Activated CD4-positive, CD25-positive, alpha-beta regulatory T cell (primary cell): ENCODE measurements at places on chromosomes 13 and 19.

- no peak for DNase-seq
Observed at GRCh38 chr13:30991184-30991583, 58.7 kb downstream of the TEX26 start.

GRCh38 chr19:51136851-51137551 is 5.1 kb upstream of the SIGLEC7 start:
- DNase-seq: no peak

DNA sequence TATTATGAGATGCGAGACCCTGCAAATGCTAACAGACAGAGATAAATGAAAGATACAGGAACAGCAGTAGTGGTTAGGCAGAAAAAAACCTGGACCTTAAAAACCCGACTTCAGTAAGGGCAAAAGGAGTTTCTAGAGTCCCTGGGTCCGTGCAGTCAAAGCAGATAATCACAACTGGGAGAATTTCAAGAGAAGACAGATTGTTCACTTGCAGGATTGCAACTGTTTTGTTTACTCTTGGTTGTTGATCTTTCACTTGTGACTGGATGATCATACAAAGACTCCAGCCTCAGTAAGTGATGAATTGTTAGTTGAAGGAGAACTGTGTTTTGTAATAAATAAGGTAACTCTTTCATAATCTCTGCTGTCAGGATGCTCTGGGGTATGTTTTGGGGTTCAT is 135.1 kb downstream of the GPC6 start:
- no peak for DNase-seq

- no peak for DNase-seq
Observed at GRCh38 chr13:29583073-29583785, 12.3 kb downstream of the SLC7A1 start.

GRCh38 chr19:6580313-6580712 is 10.6 kb downstream of the CD70 start:
- DNase-seq: no peak

DNA sequence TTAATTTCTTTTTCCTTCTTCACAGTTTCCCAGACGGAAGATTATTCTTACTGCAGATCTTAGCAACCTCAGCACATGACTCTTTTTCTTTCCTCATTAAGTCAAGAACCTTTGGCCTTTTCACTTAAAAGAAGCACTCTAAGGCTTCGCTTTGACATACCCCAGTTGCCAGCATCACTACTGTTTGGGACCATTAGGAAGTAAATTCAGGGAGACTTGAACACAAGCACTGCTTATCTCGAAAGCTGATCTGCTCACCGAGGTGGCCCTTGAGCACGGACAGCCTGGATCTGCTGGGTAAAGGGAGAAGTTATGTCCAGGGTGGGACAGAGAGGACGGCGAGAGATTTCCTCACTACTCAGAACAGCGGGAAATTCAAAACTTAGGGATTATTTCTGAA is 151.4 kb upstream of the RNF113B start:
- no peak for DNase-seq

DNA sequence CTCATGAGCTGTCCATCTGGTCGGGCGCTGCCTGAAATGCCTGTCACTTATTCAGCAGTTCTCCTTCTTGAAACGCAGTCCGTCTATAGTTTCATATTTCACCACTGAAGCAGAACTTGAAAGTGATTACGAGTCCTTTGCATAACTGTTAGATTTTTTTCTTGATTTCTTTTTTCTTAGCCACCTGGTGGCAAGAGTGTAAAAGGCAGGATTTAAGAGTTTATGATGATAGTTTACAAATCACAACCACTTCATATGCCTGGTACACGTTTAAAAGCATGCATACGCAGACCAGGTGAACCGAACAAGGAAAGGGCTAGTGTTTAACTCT is 45.8 kb downstream of the GGACT start:
- no peak for DNase-seq

DNA sequence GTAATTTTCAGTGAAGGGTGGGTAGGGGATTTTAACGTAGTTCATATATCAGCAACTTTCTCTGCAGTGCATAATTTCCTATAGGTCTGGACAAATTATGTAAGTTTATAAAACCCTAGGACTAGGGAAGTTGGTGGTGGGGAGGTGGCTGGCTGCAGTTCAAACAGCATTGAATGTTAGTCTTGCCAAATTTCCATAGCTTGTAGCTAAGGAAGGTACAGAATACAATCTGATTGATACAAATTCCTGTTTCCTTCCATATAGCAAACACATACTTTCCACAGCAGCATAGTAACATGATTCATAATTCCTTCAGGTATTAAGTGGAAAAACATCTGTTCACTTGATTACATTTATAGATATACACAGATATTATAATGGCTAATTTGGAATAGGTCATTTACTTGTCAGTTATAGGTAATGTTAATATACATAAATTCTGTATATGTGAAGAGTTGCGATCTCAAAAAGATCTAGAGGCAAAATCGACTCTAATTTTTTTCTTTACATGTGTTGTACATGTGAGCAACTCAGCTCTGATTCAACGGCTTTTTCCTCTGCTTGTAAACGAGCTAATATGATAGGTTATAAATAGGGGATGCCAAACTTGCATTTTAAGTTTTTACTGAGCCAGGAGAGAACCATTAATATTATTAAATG is 233.4 kb upstream of the CSNK1A1L start:
- DNase-seq: no peak

DNA sequence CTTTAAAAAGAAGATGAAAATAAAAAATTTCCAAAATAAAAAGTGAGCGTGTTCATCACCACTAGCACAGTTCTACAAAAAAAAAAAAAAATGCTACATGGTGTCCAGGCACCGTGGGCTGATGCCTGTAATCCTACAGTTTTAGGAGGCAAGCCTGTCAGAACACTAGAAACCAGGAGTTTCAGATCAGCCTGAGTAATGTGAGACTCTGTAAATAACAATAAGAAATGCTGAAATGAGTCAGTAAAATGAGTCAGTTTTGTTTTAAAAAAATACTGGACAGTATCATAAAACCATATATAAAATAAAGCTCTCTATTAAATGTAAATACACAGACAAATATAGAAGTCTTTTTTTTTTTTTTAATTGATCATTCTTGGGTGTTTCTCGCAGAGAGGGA is 30.0 kb downstream of the ZNF91 start:
- no peak for DNase-seq

DNA sequence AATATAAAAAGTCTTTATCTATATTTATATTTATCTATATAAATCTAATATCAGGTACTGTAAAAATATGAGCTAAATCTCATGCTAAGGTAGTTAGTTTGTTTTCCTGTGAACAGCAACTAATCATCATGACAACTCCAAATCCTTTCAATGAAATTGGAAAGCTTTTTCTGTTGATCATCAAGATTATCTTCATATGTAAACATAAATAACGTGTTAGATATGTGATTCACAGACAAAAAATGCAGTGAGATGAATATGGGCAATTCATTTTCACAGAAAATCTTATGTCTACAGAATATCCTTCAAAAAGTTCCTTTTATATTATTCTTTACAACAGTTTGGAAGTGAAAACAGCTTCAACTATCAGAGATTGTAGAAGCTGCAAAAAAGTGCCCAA is 41.7 kb upstream of the EEF1AKMT1 start:
- DNase-seq: no peak

GRCh38 chr19:3178973-3179738 is 587 bp downstream of the S1PR4 start:
- no peak for DNase-seq
